ENCODE measurements at places on chromosomes 16 and 17. TPM values are rescaled to one million over a fixed set of nuclear protein-coding genes. Genes with fewer than 3 reads are reported as not detected.

CNGB1 gene
- 0.23 TPM for total RNA-seq

RAB37 gene
- total RNA-seq, result 4.8 TPM

RGS9 gene
- total RNA-seq, result 6.4 TPM

DNA sequence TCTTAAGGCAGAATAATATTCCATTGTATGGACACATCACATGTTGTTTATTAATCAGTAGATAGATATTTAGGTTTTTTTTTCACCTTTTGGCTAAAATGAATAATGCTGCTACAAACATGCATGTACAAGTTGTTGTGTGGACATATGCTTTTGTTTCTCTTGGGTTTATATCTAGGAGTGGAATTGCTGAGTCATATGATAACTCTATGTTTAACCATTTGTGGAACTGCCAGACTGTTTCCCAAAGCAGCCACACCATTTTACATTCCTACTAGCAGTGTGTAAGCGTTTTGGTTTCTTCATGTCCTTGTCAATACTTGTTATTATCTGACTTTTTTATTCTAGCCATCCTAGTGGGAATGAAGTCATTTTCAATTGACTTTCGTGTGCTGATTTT, 21.3 kb downstream of the CYLD start:
- no peak for DNase-seq

- DNase-seq, result peak; percentile 74
Observed at GRCh38 chr16:80198311-80199299, 342.2 kb upstream of the DYNLRB2 start.

DNA sequence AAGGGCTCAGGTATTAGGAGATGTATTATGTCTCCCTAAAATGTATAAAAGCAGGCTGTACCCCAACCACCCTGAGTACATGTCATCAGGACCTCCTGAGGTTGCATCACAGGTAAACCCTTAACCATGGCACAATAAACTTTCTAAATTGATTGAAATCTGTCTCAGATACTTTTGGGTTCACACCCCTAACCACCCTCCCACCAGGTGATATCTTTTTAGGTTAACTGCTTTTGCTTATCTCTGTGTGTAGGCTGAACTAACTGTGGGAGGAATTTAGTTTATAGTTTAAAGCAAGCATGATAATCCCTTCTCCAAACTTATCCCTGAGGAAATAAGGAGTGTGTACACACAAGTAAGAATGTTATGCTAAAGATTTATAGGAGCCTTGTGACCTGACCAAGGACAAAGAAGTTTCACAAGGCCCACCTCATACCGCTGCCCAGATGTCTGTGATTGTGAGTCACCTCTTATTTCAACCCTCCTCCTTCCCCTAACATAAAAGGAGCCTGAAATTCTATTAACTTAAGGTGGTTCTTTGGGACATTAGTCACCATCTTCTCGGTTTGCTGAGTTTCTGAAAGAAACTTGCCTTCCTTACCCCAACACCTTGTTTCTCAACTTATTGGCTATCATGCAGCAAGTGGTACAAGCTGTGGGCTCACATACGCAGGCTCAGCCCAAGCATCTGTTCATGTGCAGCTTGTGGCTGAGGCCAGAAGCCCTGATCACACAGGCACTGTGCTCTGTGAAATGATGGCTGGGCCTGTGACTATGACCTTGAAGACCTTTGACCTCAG, 11.3 kb downstream of the PRSS22 start:
- DNase-seq, result no peak

DNA sequence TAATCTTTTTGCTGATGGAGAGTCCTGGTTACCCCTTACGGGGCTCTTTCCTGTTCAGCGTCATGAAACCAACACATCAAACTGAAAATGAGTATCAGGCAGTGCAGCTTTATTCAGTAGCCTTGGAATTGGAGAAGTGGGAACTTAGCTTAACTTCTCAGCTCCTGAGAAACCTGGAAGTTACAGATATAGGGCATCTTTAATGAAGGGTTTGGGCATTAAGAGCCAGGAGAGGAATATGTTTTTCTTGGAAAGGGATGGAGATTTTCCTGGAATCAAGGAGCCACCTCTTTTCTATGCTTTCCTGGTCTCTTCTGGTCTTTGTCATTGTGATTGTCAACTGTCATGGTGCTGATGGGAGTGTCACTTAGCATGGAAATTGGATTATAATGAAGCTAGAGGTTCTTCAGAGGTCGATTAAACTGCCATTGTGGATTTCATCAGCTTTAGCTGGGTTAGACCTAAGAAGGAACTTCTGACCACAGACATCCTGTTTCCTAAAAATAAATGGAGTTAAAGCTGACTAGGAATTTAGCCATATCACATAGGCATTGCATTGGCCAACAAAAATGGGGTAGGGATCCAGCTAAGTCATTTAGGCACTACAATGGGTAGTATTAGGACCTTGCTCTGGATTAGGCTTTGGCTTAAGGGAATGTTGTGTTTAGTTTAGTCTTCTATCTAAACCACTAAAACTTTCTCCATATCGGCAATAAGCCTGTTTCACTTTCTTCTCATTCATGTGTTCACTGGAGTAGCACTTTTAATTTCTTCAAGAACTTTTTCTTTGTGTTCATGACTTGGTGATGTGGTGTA, 186.4 kb downstream of the BCAS3 start:
- DNase-seq, result no peak

GRCh38 chr17:34542700-34543336, 36.6 kb upstream of the TMEM132E start:
- no peak for DNase-seq

- DNase-seq, result no peak
Observed at GRCh38 chr16:79018650-79019429, 581.7 kb downstream of the MAF start.

- no peak for DNase-seq
Observed at GRCh38 chr17:1871756-1872155, 42.0 kb downstream of the RPA1 start.

- DNase-seq, result peak; percentile 59
Observed at GRCh38 chr16:89315791-89316581, 98.5 kb downstream of the ZNF778 start.

DNA sequence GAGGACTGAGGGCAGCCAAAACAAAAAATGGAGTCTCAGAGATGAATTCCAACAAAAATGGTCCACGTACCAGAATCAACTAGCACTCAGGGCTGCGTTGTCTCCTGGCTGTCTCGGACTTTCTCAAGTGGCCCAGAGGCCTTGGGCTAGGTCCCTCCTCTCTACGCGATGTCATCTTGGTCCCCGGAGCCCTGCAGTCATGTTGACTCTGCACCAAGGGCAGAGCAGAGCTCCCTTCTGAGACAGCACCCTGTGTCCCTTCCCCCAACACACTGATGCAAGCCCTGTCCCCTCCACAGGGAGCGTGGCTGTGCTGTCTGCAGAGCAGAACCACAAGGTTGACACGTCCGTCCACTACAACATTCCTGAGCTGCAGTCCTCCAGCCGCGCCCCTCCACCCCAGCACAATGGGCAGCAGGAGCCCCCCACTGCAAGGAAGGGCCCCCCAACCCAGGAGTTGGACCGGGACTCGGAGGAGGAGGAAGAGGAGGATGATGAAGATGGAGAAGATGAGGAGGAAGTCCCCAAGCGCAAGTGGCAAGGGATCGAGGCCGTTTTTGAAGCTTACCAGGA, 20.8 kb downstream of the GINS2 start:
- DNase-seq, result no peak

- DNase-seq, result no peak
Observed at GRCh38 chr16:11190588-11191560, 65.1 kb downstream of the SOCS1 start.

Data from left lung (tissue), 14 donors.